Left kidney (tissue), 8 donors: ENCODE measurements at places on chromosomes 1 and 21.
A peak's percentile ranks its signal among the peaks of the same experiment; 100 is the strongest.

DNA sequence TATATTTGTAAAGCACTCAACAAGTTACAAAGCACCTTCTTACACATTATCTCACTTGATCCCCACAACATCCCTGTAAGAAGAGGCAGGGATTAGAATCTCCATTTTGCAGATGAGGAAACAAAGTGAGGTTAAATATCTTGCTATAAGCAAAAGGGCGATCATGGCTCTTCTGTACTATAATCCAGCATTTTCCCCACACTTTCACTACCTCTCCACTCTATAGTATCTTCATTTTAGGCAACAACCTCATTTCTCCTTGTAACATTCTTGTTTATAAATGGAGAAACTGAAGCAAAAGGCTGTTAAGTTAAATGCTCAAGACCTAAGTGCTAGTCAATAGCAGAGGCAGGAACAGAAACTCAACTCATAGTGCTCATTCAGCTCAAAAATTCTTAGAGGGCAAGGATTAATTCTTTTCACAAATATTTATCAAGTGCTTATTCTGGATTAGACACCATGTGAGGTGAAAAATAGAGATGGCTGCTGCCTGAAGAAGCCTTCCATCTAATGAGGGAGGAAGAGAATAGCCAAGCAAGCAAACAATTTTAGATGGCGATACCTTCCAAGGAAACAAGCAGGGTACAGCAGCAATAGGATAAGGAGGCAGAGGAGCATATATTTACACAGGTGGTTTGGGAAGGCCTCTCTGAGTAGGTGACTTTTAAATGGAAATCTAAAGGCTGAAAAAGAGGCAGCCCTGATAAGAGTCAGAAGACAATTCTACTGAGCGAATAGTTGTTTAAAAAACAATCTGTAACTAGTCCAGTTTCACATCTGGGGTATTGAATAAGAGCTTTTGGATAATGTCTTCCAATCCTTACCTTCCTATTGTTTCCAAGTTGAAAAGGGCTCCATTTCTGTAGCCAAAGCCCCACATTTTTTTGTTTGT, 3.5 kb downstream of the ERRFI1 start:
- DNase-seq, result no peak

GRCh38 chr1:64150266-64150665, 53.2 kb upstream of the UBE2U start:
- DNase-seq, result no peak

- DNase-seq, result no peak
Observed at GRCh38 chr21:37202221-37203110, 64.7 kb downstream of the VPS26C start.

- no peak for DNase-seq
Observed at GRCh38 chr1:45772971-45773370, 22.5 kb upstream of the IPP start.

DNA sequence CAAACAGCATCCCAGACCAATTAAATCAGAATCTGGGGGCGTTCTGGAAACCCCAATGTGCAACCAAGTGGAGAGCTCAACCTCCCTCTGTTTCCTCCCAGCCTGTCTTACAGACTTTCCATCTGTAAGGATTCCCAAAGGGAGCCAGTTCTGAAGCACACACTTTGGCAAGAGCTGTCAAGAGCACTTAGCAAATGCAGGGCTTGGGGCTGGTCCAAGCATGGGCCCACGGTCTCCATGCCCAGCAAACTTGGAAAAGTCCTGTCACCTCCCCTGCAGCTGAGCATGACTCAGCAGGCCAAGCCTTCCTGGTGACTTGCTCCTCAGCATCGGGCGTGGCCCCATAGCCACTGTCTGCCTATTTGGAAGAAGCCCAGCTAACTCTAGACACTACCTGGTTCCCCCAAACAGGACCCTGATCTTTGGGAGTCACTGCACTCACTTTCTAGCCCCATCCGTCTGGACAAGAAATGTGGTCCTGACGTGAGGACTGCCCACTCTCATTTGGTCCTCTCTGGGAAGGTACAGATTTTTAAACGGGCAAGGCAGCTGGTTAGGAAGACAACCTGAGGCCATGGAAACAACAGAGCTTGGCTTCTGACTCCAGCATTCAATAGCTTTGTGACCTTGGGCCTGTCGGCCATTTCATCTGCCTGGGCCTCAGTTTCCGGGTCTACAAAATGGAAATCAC, 16.9 kb downstream of the SLC2A1 start:
- DNase-seq, result no peak

DNA sequence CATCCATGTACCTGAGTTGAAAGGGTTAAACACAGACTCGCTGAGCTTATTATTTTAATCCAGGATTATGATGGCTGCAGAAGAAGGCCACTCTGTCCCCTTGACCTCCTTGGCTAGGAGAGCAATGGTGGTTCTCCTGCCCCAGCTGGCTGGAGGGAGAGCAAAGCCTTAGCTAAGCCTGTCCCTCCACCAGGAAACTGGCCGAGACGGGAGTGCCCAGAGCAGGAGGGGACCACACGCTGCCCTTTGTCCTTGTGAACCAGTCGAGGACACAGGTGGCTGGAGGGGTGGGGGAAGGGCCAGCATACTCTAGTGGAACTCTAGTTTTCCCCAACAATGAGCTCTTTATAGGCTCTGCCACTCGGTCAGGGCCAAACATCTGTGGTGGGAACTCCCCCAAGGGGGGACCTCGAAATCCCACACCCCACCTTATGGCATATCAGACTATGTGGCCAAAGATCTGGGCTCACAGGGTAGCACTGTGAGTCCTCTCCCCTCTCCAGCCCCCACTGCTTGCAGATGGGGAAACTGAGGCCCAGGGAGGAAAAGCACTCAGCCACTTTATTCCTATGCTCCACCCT, 12.9 kb downstream of the KIAA1614 start:
- no peak for DNase-seq

DNA sequence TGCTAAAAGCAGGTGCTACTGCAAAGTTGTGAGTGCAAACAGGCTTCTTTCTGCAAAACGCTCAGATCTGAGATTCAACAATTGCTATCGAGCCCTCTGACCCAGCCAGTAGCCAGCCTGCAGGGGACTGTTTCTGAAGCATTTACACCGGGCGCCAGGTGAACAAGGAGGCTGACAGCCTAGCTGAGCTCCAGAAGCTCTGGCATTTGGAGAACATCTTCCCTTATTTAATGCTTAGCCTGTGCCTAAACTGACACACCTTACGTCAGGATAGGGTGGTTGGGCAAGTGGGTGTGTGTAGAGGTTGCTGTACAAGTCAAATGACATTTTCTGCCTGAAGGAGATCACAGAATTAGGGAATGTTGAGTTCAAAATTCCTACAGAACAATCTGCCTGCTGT, 15.8 kb upstream of the PLA2G2C start:
- no peak for DNase-seq

- no peak for DNase-seq
Observed at GRCh38 chr1:55480029-55480795, 265.0 kb upstream of the USP24 start.

DNA sequence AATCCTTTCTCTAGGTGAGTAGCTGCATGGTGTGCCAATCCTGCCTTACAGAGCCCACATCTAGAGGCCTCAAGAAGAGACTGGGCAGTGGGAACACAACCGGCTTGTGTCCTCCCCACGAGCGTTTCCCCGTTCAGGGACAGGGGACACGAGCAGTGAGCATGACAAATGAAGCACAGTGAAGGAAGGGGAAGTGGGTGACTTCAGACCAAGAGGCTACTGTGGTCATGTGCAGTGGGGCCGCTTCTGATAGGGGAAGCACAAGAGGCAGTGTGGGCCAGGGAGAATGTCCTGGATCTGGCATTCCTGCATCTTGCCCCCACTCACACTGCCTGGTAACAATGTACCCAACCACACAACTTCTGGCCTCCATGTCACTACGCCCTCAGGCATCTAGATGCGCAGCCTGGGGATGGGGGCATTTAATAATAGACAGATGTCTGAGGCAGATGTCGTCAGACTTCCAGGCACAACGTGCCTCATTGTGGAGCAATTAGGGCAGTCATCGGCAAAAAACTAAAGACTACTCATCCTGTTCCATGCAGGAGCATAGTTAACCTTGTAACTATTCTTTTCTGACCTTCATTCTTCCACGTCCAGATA, 155.6 kb upstream of the NBPF11 start:
- DNase-seq, result no peak

- DNase-seq, result no peak
Observed at GRCh38 chr1:2587071-2587859, 688 bp downstream of the PRXL2B start.

GRCh38 chr1:203521074-203521794, 27.3 kb downstream of the OPTC start:
- DNase-seq, result no peak

DNA sequence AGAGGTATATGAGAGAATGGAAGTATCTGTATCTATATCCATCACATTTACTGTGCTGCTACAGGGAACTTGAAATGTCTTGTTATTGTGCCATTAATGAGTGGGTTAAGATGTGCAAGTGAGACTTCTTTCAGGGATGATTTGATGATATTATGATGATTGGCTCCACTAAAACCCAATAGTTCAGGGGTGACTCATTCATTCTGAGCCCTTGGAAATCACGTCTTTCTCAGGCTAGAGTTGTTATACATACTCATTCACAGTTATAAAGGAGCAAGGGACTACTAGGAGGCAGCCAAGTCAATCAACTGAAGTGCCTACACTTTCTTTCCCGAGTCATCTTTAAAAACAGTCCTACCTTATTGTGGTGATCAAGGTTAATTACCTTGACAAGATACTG, 1109.8 kb upstream of the B3GALT2 start:
- no peak for DNase-seq

- DNase-seq, result no peak
Observed at GRCh38 chr1:214384373-214385079, 103.6 kb downstream of the SMYD2 start.

GRCh38 chr1:83705091-83705490, 293.8 kb downstream of the TTLL7 start:
- no peak for DNase-seq

- DNase-seq, result peak; percentile 56
Observed at GRCh38 chr1:186985889-186986491, 157.2 kb downstream of the PLA2G4A start.

- no peak for DNase-seq
Observed at GRCh38 chr1:7587773-7588456, 183.2 kb upstream of the VAMP3 start.

DNA sequence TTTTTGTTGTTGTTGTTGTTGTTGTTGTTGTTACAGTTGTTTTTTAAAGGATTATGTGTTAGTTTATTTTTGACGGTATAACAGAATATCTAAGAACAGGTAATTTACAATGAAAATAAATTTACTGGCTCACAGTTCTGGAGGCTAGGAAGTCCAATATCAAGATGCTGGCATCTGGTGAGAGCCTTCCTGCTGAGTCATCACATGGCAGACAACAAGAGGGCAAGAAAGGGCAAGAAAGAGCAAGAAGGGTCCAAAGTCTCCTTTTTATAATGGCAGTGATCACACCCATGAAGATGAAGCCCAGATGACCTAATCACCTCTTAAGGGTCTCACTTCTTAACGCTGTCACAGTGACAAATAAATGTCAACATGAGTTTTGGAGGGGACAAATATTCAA, 142.1 kb downstream of the NEGR1 start:
- no peak for DNase-seq

DNA sequence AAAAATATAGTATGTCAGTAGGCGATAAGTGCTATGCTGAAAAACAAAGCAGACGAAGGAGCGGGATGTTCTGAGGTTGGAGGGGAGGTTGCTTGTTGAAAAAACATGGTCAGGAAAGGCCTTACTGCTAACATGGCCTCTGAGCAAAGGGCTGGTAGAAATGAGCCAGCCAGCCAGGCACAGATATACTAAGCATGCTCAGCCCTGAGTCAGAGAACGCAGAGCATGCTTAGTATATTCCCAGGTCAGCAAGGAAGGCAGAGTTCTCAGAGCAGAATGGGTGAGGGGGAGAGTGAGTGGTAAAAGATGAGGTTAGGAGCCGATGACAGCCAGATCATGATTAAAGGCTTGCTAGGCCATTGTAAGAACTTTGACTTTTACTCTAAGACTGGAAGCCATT, 36.7 kb downstream of the ZBTB40 start:
- DNase-seq, result no peak

- no peak for DNase-seq
Observed at GRCh38 chr1:225747566-225747965, 30.1 kb upstream of the SRP9 start.

DNA sequence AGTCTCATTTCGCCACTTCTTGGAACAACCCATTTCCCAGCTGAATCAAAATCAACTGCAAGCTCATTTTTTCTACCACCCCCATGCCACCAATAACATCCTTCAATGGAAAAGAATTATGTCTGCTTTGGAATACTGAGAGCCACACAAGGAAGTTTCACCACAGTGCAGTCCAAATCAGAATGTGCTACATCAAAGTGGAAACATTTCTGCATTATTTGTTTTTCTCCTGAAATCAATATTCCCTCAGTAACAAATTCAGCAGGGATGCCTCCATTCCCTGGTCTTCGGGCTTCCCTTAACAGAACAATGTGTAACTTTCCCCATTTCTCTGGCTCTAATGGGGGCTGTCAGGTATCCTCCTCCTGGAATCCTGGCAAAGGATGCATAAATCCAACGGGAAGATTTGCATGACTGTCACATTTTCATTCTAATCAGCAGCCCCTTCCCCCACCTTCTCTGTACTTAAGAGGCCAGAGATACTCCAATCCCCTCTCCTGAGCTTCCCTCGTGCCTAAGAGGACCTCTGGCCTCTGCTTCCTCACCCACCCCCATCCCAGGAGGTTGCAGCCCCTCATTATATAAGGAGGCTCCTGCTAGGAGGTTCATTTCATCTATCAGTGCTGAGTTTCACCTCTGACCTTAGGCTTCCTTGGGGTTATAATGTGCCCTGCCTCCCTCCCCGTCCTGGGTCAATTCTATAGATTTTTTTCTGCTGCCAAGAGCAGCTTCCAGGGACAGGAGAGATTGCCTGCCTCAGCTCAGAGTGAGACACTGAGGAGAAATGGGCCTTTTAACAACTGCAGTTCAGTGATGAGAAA, 201.1 kb downstream of the OMA1 start:
- no peak for DNase-seq

DNA sequence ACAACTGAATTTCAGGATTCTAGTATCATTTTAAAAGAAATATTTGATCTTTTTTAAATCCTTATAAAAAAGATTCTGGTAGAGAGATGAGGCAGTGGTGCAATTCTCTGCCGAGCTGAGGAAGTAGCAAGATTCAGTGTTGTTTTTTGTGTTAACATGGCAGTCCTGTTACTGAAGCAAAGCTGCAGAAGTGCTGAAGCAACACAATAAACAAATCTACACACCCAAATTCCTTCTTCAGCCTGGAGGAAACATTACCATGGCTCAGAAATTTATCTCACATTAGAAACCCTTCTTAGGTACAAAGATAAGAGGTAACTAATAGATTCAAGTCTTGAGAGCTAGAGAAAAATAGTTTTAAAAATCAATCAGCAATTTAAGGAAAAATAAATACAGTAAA, 216.0 kb downstream of the DENND1B start:
- no peak for DNase-seq

- DNase-seq, result no peak
Observed at GRCh38 chr1:20281801-20282200, 8.9 kb upstream of the VWA5B1 start.
